ENCODE measurements at places on chromosomes 1 and 21. TPM values are rescaled to one million over a fixed set of nuclear protein-coding genes. Genes with fewer than 3 reads are reported as not detected.

- H3K36me3 ChIP-seq = no peaks in the 10 kb centered on the region
- H3K27ac ChIP-seq = no peak overlapping the region
- DNase-seq = no peak
- no peak overlapping the region for H3K4me3 ChIP-seq
These were observed 26.2 kb downstream of the RHBDL2 start for GRCh38 chr1:38915352-38915948.

Gene CLDN8
- not detected for total RNA-seq

Gene ALG14
- 4.5 TPM for total RNA-seq

DNA sequence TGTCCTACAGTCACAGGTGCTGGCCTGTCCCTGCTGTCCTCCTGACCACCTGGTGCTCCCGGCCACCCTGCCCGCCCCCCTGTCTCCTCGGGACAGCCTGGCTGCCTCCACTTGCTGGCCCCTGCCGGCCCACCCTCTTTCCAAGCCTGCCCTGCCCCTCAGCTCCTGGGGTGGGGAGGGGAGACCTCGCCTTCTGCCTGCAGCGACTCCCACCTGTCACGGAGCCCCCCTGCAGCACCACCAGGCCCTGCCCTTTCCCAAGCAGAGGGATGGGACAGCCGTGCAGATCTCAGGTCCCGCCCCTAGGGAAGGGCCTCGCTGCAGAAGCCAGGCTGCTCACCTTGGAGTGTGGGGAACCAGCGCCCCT lies 7.5 kb downstream of the LRRC3 start:
- H3K27me3 ChIP-seq = no peaks in the 10 kb centered on the region
- DNase-seq = no peak
- no peak overlapping the region for H3K27ac ChIP-seq
- H3K4me3 ChIP-seq = no peak overlapping the region

Gene ADAMTS4
- total RNA-seq = 4.8 TPM

GRCh38 chr1:78091215-78091813 lies 45.5 kb downstream of the GIPC2 start:
- H3K36me3 ChIP-seq = no peaks in the 10 kb centered on the region
- no peak overlapping the region for H3K4me3 ChIP-seq
- no peak for DNase-seq
- no peak overlapping the region for H3K27ac ChIP-seq
- no peaks in the 10 kb centered on the region for H3K27me3 ChIP-seq
